ENCODE measurements at places on chromosomes 6 and 20. TPM values are rescaled to one million over a fixed set of nuclear protein-coding genes. Genes with fewer than 3 reads are reported as not detected.

GRCh38 chr6:128474481-128474880 is 45.9 kb downstream of the PTPRK start:
- DNase-seq: peak; percentile 18

GRCh38 chr6:160349814-160350350 is 1.7 kb downstream of the SLC22A3 start:
- DNase-seq: no peak

DNA sequence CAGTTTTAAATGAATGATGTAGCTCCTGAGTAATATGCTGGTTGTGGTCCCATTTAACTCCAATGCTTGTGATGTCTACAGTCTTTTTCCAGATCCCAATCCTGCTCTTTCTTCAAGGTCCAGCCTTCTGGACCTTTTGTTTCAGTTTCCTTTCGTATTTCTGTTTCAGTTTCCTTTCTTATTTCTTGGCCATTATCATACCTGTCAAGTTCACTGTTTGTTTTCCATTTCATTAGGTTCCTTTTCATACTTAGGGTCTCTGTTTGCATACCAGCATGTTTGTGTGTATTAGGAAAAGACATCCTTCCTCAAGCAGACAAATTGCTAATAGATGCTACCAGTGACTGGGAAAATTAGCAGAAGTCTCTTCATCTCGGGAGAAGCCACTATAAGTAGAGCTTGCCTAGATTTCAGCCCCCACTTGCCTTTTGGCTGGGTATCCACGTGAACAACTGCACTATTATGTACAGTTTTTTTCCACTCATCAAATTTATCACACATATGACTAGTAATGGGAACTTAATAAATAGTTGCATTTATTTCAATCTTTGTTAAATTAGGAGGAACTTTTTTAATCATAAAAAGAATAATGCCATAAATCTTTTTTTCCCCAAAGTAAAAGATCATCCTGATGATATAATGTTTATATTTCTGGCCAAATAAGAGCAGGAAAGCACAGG is 583.4 kb downstream of the BCKDHB start:
- DNase-seq: peak; percentile 39

Gene PROKR2
- not detected for total RNA-seq

DNA sequence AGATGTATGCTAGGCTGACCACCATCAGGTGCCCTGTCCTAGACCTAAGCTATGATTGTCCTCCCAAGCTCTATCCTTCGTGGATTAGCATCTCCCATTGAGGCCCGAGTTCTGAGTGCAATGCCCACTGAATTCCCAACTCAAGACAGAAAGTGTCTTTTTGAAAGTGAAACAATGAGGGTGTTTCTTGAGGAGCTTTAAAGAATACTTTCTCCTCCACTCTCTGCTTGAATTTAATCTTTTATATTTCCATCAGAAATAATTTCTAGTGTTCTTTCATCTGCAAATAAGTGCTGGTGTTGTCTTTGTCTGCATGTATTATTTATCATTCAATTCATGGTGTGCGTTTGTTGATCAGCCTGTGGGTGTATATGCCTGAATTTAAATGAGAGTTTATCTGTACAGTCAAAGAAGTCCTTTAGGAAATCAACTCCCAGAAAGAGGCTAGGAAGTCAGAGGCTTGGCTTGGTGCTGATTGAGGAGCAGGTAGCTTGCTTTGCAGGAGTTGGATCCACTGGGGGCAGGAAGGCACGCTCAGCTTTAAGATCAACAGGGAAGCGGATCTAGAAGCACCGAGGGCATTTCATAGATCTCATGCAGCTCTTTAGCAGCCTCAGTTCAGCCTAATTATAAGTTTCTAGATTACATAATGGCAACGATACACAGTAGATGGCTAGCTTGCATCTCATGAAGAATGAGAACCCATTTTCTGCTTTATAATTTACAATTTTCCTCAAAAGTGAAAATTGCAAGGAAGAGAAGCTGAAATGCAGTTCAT is 36.0 kb upstream of the CCN6 start:
- DNase-seq: no peak

- no peak for DNase-seq
Observed at GRCh38 chr20:21510414-21511384, 3.2 kb downstream of the NKX2-2 start.

GRCh38 chr6:16244869-16245451 is 6.6 kb downstream of the GMPR start:
- peak; percentile 57 for DNase-seq

- no peak for DNase-seq
Observed at GRCh38 chr20:35975576-35976373, 7.4 kb downstream of the CNBD2 start.

DNA sequence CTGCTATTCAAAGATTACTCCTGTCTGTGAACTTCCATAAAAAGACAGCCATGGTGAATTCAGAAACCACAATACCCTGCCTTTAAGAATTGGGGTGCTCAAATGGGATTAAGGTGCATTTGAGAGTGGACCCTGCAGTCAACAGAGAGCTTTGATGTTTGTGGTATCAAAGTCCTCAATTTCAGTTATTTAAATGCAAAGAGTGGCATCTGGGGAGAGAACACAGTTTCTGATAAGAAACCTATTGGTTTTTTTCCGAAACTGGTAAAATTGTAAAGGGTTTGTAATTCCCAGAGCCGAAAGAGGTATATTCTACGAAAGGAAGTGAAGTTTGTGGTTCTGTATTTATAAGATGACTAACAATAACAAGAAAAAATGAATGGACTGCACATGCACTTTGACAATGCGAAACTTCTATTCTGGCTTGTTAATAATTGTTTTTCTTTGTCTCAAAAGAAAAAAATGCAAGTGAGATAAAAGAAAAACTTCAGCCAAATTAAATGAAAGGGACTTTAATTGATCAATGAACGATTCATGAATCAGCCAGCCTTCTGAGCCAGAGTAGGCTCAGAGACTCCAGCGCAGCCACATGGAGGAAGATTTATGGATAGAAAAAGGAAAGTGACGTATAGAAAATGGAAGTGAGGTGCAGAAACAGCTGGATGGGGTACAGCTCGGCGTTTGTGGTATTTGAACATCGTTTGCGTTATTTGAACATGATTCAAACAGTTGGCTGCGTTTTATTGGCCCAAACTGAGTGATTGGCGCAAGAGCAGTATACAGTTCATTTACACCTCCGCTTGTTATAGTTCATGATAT is 70.5 kb upstream of the DUSP22 start:
- DNase-seq: peak; percentile 46

DNA sequence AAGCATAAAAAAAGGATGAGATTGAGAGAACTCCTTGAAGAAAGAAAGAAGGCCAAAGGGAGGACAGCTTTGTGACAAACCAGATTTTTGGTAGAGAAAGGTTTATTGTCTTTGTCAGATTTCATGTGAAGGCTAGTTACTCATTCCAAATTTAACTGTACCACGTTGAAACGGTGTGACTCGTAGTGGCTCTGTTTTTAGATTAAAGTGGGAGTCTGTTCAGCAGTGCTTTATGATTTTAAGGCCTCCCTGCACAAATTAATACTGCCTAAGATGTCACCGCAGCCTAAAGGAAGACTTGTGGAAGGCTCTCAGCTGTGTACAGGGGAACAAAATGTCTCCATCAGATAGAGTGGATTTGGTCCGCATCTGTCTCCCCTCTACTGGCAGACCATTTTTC is 35.9 kb downstream of the CDC40 start:
- DNase-seq: no peak

- DNase-seq: no peak
Observed at GRCh38 chr6:43983191-43983590, 144.1 kb downstream of the MRPL14 start.

Gene TPX2
- 6.2 TPM for total RNA-seq
